ENCODE measurements at places on chromosomes 12 and 14.

GRCh38 chr12:41891226-41891625 is 253.4 kb downstream of the GXYLT1 start:
- no peak for DNase-seq

DNA sequence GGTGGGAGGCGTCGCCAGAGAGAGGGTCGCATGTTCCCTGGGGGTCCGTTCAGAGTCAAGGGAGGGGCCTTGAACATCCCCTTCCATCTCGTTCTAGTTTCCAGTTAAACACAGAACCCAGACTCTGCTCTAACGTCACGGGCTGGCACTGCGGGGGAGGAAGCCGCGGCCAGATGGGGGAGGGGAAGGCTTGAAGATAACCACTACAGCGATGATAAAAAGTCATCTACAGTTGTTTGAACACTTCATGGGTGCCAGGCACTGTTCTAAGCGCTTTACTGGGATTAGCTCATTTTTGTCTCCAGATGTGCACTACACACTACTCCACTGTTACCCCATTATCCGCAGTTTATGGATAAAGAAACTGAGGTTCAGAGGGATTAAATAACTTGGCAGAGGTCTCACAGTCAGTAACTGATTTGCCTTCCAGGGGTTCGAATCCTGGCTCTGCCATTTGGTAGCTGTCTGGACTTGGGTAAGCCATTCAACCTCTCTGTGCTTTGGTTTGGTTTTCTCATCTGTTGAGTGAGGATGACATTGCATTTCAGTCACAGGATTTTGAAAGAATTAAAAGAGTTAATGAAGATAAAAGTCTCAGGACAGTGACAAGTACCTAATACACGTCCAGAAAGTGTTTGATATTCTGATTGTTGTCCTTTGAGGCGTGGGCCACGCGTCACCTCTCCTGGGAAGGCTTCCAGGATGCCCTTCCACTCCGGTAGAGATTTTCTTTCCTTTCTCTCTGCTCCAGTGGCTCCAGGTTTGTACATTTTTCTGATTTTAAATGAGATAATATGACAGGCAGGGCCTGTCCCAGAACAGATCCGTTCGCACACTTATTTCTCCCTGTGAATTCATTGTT is 798 bp upstream of the RASAL1 start:
- DNase-seq, result no peak

DNA sequence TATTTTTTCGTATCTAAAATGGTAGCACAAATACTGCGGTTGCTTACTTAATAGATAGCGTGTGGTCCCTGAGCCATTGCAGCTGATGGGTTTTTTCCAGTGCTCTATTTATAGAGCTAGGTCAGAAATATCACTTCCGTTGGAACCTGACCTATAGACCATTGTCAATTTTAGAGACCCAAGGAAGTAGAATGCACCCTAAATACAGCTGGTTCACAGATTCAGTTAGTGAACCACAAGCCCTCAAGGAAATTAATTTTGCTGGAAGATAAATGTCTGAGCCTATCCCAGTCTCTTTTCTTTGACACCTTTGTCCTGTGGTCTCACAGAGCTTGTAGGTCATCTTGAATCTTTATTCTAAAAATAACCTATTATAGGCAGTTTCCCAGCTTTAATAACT is 391.0 kb downstream of the ZFP36L1 start:
- DNase-seq, result no peak

- no peak for DNase-seq
Observed at GRCh38 chr12:6292606-6293005, 17.9 kb upstream of the PLEKHG6 start.

GRCh38 chr14:104239185-104239775 is 100.9 kb downstream of the KIF26A start:
- no peak for DNase-seq

GRCh38 chr14:87643005-87643404 is 350.0 kb downstream of the GALC start:
- DNase-seq, result peak; percentile 93

DNA sequence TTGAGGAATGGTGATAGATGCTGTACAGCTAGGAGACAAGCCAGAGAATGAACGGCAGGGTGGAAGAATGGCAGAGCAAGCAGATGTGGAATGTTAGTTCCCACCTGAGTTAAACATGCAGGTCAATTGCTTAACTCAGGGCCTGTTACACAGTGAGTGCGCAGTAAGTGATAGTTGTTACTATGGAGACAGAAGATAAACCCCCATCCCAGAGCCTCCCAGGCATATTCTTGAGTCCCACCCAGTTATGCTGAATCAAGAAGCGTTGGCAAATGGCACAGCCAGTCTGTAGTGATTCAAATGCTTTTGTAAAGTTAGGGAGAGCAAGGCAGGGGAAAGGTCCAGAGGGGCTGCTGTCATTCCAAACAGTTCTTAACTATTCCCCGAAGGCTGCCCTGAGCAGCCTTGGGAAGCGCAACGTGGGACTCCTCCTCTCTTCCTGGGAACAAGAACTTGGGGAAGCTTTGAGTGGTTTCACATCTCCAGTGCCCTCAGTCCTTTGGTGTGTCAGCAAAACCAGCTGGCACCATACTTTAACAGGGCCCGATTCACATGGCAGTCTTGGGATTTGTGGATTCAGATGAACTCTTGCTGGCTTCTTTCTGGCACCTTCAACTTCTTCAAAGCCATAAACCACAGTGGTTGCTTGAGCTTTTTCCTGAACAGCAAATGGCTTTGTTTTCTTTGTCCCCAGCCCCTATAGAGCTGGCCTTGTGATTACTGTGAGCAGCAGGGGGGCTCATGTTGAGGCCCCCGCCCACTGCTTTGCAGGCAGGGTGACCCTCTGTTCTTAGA is 66.4 kb downstream of the PPM1A start:
- no peak for DNase-seq

GRCh38 chr12:41866878-41867430 is 277.7 kb downstream of the GXYLT1 start:
- no peak for DNase-seq

DNA sequence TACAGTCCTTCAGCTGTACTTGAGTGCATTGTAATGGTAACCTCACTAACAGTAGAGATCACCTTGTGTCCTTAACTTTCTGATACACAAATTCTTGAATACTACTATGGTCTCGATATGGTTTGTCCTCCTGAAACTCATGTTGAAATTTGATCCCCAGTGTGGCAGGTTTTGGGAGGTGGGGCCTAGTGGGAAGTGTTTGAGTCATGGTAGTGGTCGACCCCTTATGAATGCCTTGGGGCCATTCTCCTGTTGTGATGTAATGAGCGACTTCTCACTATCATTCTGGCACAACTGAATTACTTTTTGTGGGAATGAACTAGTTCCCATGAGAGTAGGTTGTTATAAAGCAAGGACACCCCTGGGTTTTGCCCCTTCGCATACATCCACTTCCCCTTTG is 52.3 kb downstream of the IPO8 start:
- no peak for DNase-seq

GRCh38 chr12:44384136-44384535 is 492.0 kb downstream of the NELL2 start:
- DNase-seq, result no peak

- peak; percentile 7 for DNase-seq
Observed at GRCh38 chr12:112198120-112198733, 72.9 kb downstream of the TRAFD1 start.

- no peak for DNase-seq
Observed at GRCh38 chr14:104865631-104866441, 768 bp downstream of the CEP170B start.

DNA sequence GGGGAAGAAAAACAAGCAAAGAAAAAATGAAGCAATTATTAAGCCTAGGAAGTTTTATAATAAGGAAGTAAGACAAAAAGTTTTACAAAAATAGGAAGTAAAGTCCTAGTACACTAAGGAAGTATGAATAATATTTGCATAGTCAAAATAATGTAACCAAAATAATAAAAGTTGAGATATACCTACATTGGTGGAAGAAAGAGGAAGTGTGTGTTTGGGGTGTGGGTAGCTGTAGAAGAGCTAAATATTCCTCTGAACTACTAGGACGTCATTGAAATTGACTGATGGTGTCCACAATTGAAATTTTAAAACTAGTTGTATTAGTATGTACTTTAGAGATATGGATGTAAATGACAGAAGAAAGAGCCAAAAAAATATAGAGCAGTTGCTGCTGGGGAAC is 228.4 kb upstream of the OTX2 start:
- DNase-seq, result no peak

DNA sequence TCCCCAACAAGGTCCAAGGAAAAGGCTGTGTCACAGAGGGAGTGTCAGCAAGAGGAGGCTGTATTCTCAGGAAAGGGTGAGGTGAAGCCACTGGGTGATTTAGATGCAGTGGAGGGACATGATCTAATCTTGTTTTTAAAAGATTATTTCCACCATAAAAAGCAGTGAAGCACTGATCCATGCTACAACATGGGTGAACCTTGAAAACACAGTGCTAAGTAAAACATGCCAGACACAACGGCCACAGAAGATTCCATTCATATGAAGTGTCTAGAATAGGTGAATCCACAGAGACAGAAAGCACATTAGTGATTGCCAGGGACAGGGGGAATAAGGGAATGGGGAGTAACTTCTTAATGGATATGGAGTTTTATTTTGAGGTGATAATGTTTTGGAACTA is 12.8 kb downstream of the RITA1 start:
- DNase-seq, result no peak

DNA sequence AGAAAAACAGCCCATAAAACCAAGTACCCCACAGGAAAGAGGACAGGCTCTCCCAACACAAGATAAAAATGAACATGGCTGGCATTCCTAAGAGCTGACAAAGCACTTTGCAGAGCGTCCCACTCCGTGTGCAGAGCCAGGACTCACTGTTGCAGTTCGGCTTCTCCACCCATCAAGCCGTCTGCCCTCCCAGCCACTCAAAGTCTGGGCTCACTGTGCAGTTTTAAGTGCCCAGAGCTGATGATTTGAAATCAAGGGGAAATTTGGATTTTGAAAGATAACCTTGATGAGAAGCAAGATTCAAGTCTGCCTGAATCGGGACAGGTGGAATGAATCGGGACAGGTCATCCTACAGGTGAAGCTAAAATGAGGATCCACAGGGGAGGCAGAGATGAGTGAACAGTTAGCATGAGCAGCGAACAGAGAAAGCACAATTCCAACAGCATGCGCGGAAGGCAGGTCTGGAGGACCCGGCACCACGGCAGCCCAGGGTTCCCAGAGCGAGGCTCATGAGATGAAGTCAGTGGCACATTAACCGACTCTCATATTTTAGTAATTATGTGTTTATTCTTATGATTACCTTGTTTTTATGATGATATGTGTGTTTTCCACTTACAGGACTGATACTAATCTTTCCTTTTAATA is 39.8 kb upstream of the GPR68 start:
- peak; percentile 33 for DNase-seq

DNA sequence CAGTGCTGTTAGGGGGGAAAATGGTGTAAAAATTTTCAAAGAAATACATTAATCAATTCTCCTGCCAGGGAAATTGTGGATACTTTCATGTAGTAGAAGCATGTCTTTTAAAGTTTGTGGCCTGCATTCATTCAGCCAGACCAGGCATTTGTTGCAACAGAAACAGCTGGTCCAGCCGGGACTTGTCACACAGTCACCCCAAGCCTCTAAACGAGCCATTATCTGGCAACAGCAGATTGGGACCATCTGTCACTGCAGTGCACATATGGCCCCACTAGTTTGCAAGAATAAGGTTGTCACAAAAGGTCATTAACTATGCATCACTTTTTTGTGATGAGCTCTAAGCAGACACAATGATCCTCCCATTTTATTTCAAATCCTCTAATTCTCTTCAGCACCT is 193.9 kb downstream of the PHLDA1 start:
- no peak for DNase-seq

GRCh38 chr12:46669720-46670119 is 156.1 kb downstream of the SLC38A4 start:
- no peak for DNase-seq

GRCh38 chr14:39939023-39939422 is 506.8 kb upstream of the FBXO33 start:
- DNase-seq, result no peak

DNA sequence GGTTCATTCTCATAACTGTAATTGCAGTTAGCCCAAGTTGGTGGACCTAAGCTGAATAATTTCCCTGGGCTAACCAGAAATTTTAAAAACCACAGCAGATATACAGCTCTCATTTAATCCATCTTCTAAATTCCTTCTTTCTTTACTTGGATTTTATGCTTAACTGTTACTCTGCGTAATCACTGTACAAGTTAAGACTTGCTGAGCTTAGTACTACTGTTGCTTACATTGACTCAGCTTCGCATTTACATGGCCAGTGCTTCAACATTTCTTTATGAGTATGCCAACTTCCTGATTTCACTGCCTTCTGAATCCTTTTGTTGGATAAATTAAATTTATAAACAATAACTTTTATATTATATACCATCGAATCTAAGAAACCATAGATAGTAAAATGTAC is 147.4 kb downstream of the SLC38A4 start:
- DNase-seq, result no peak

- no peak for DNase-seq
Observed at GRCh38 chr14:104460791-104461651, 118.5 kb upstream of the C14orf180 start.

DNA sequence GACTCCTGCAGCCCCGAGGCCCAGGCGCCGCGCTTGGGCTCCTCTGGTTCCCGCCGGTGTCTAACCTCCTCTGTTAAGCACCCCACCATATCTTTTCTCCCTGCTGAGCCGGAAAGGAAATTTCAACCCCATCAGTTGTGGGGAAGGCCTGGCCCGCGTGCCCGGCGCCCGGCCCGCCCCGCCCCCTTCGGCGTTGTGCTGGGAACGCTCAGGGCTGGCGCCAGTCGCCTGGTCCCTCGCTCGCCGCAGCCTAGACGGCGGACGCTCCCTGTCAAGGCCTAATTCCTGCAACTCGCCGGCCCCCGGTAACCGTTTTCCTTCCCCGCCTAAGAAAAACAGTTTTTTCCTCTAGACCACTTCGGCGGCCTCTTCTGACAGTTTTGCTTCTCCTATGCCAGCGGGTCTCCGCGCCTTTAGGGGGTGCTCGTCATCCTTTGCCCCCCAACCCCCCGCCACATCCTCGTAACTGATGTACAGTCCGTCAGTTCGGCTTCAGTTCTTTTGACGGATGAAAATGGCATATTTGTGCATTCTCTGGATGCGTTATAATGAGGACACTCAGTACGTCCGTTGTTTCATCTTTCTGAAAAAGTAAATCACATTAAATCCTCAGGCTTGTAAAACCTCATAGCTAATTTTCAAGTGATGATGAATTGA is 506 bp upstream of the NAP1L1 start:
- peak; percentile 78 for DNase-seq

GRCh38 chr14:100555436-100556139 is 31.6 kb downstream of the BEGAIN start:
- DNase-seq, result no peak

- no peak for DNase-seq
Observed at GRCh38 chr12:8629486-8630033, 16.9 kb upstream of the AICDA start.

- DNase-seq, result no peak
Observed at GRCh38 chr12:1977109-1977508, 27.1 kb downstream of the DCP1B start.

Data from DMS79 (cell line).